ENCODE measurements at places on chromosomes 16 and 17. TPM values are rescaled to one million over a fixed set of nuclear protein-coding genes. Genes with fewer than 3 reads are reported as not detected.

The P2RX5 gene
- total RNA-seq, result 16.5 TPM

The PLA2G10 gene
- total RNA-seq, result not detected

The TMEM114 gene
- not detected for total RNA-seq

The ADAD2 gene
- not detected for total RNA-seq

The CEP112 gene
- total RNA-seq, result 1.8 TPM
